ENCODE measurements at places on chromosomes 5 and 9. TPM values are rescaled to one million over a fixed set of nuclear protein-coding genes. Genes with fewer than 3 reads are reported as not detected.

Gene PCBD2
- total RNA-seq = 10.6 TPM

Gene ZBED3
- total RNA-seq = 40.1 TPM

Gene FABP6
- total RNA-seq = not detected

Gene PCDHB16
- 0.58 TPM for total RNA-seq

Gene C9
- 1,159 TPM for total RNA-seq

Gene SPATA31A6
- total RNA-seq = not detected

Gene HSD17B3
- total RNA-seq = 1.7 TPM

Gene NSG2
- 0.25 TPM for total RNA-seq
